ENCODE measurements at places on chromosomes 6 and 20.

GRCh38 chr6:79863566-79863965 lies 83.8 kb downstream of the ELOVL4 start:
- no peak for DNase-seq

GRCh38 chr6:43268782-43269272 lies 25.5 kb downstream of the TTBK1 start:
- DNase-seq = no peak

DNA sequence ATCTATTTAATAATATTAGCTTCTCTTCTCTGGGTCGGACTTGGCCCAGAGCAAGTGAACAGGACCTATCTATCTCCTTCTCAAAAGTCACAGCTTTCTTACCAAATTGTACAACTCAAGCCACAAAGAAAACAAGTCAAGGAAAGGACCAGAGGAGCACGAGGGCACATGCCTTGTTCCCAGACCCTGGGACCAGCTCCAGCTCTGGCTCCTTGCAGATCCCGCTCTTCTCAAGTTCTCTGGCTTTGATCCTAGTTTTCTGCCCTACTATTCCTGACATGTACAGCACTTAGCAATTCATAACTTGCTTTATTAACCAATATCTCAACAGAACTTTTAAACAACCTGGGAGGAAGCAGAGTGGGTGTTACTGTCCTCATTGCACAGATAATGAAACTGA lies 185.9 kb downstream of the ESR1 start:
- no peak for DNase-seq

DNA sequence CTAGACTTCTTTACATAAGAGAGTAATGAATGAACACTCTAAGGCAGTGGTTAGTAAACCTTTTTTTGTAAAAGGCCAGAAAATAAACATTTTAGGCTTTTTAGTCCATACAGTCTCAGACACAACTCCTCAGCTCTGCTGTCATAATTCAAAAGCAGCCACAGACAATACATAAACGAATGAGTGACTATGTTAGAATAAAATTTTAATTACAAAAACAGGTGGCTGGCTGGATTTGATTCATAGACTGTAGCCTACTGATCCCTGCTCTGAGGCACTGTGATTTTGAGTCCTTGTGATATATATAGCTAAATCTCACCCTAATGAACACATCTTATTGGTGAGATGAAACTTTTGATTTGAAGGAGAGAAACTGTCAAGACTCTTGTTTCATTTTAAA lies 155.1 kb downstream of the AIG1 start:
- no peak for DNase-seq

- DNase-seq = no peak
These were observed 2.8 kb downstream of the SIRPA start for GRCh38 chr20:1897965-1898464.

GRCh38 chr6:36786055-36786675 lies 53.1 kb downstream of the CPNE5 start:
- no peak for DNase-seq

- no peak for DNase-seq
These were observed 491.9 kb upstream of the SOX4 start for GRCh38 chr6:21101694-21102093.

DNA sequence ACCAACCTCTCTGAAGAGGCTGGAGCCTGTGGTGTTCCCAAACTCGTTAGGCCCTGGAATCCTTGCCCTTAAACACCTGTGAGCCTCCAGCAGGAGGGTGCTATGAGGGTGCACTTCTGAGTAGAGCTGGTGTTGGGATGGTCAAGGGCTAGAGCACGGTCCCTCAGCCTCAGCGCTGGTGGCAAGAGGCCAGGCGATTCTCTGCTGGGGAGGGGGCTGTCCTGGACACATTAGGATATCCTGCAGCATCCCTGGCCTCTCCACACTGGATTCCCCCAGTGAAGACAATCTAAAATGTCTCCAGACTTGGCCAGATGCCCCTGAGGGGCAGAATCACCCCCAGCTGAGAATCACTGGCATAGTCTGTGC lies 157.8 kb downstream of the SYCP2 start:
- DNase-seq = no peak

DNA sequence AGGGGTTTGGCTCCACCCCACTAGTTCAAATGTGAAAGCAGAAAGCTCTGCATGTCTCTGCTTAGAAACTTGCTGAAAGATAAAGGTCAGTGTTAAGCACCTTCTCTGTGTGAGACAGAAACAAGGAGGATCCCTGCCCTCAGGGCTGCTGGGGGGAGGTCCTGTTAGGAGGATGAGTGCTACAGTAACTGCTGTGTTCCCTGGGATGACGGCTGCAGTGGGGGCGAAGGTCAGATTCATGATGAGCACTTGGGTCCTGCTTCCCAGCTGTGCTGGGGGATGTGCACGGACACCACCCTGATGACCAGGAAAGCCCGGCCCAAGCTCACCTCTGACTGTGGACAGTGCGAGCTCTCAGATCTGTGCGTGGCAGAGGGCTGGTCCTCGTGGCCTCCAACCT lies 252.6 kb downstream of the DLL1 start:
- DNase-seq = no peak

- no peak for DNase-seq
These were observed 37.1 kb downstream of the KIF25 start for GRCh38 chr6:168034537-168034936.

- DNase-seq = no peak
These were observed 52.4 kb downstream of the CEBPB start for GRCh38 chr20:50242863-50243609.

DNA sequence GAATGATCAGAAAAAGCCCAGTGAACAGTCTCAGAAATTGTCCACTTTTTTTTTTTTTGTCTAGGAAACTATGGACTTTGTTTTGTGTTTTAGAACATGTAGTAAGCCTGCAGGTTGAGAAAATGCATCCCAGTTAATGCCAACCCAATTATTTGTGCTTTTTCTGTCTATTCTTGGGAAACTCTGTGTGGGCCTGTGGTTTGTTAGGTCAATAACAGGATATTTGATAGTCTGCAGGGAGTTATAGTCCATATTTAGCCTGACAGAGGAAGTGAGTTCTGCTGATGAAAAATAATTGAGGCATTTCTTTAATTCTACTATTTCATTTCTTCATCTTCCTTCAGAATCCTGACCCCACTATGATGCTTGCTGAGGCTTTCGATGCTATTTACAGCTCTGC lies 154.0 kb upstream of the LAMP5 start:
- no peak for DNase-seq

DNA sequence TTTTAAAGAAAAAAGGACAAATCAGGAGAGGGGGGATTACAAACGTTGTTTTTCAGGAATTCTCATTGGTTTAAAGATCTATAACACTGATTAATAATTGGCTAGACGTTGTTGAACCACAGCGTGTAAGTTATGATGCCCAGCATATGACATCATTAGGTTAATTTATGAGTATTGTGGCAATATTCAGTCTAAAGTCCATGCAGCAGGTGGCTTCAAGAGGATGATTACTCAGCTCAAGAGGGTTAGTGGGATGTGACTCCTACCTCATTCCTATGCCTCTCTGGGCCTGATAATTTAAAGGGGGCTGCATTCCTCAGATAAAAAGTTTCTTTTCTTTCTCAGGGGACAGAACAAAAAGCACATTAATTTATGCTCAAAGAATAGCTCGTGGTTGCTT lies 1309.0 kb downstream of the EPHA7 start:
- DNase-seq = no peak

DNA sequence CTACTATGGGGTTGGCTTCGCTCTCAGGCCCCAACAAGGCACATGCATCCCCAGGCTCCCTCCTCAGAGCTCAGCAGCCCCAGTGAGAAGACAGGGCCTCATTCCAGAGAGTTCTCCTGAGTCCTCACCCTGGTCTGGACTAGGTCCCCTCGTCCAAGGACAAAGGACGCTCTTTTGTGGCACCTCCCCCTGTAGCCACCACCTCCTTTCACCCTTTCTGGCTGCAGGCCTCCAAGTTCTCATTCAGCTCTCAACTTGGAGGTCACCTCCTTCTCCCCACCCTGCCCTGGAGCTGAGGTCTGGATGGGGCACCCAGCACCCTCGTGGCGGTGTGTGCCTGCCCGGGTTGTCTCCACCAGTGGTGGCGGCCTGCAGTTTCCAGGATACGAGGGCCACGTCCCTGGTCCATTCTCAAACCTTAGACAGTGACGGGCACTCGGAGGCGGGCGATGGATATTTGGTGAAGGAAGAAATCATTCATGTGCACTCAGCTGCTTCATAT lies 2.5 kb downstream of the UNC93A start:
- no peak for DNase-seq

GRCh38 chr6:152298848-152299735 lies 338.1 kb downstream of the SYNE1 start:
- no peak for DNase-seq

GRCh38 chr6:41801380-41801779 lies 13.9 kb downstream of the TOMM6 start:
- no peak for DNase-seq

- no peak for DNase-seq
These were observed 134.3 kb upstream of the MAN1A1 start for GRCh38 chr6:119483908-119484307.

DNA sequence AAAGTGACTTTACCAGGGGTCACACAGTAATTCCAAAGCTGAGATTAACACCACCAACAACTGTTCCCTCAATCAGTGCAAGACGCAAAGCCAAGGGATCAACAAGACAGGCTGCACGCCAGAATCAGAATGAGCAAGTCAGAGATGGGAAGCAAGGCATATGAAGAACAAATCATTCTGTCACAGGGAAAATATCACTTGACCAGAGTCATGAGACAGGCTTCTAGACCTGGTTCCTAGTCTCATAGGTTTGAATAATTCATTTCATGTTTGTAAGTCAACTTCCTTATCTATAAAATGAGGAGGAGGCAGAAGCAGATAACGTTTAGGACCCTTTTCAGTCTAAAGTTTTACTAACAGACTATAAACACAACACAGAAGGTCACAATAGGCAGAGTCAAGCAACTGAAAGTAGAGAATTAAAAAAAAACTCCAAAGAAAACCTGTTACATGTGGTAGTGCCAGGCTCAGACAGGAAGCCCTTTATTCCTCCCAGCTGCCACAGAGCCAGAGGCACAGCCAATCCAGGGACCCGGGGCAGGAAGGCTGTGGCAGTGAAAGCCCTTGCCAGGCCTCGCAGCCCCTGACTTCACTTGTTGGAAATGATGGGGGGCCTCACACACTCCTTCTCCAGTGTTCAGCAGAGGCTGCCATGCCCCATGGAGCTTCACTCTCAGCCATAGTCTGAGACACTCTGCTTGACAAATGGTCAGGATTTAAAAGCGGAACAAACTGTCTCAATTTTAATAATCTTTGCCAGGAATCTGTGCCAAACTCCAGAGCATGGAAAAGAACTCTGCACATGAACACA lies 29.2 kb upstream of the DST start:
- DNase-seq = no peak

GRCh38 chr20:34701405-34702085 lies 2.6 kb upstream of the TP53INP2 start:
- no peak for DNase-seq

- no peak for DNase-seq
These were observed 317.0 kb downstream of the CDC5L start for GRCh38 chr6:44704240-44705150.

DNA sequence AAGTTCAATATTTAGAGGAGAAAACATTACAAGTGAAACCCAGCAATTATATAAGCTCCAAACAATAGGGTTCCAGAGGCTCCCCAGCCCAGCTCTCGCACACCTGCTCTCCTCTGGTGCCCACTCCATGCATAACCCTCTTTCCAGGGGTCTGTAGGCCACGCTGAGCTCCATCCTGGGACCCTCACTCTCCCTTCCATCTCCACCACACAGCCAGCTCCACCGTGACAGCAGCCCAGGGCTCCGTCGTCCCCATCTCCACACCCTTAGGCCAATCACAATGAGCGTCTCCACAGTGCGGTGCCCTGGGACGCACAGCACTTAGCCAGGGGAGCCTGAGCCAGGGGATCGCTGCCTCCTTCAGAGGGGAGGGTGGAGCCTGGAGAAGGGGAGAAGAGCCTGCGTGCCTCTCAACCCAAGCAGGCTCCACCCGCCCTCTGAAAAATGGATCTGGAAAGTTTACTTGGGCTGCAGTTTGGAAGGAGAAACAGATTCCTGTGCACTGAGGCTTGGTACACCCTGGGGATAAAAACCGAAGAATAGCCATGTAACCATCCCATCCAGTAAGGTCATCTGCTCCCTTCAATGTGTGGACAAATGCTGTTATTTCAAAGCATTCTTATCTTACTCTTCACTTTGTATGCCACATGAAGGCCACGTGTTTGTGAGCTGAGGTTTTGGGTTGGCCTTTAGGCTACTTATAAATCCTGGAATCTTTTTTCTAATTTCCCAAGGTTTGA lies 72.4 kb upstream of the GGTLC1 start:
- DNase-seq = no peak

- no peak for DNase-seq
These were observed 61.9 kb upstream of the KCNG1 start for GRCh38 chr20:51084593-51085377.

DNA sequence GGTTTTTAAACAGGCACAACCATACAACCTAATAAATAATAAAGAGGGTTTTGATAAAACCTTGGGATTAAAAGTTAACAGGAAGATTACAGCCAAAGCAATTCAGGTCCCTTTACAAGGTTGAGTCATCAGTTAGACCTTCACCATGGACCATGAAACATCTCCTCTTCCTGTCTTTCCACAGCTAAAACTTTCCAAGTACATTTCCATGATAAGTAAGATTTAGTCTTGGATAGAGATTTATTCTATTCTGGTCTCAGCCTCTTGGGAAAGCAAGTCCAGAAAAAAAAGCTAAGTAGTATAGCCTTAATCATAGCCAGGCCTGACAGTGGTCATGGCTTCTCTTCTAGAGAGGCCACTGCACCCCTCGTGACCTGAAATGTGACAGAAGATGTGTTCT lies 2.9 kb upstream of the PRSS35 start:
- no peak for DNase-seq

DNA sequence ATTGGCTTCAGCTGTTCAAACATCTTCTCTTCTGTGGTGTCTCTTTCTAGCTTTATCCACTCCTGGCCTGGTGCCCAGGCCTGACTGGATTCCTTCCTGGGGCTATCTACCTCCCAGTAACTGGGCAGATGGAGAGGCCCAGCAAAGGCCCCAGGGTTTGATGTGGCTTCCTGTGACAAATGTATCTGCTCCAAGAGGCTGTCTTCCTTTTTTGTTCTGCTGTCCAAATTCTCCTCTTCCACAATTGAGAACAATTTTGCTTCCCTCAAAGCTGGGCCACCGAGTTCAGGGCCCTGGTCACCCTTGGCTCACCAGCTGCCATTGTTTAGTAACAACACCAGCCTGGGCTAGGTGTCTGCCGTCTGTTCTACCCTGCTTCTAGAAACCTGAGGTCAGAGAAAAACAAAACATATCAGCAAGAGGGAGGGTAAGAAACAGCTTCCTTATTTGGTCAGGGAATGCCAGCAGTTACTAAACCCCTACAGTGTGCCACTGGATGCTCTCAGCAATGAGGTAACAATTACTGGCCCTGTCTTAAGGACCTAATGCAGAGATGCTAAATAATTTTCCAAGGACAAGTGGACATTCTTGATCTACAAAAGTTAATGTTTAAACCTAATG lies 3.9 kb downstream of the ZFP57 start:
- no peak for DNase-seq

GRCh38 chr6:101826678-101827077 lies 433.2 kb downstream of the GRIK2 start:
- DNase-seq = no peak

Measured in stimulated activated CD8-positive, alpha-beta memory T cell treated with anti-CD3 and anti-CD28 coated beads, Interleukin-15, amount 100 ng/mL, for 4 hours (primary cell).